Peyer's patch (tissue), 4 donors: ENCODE measurements at places on chromosomes 2 and 18.

DNA sequence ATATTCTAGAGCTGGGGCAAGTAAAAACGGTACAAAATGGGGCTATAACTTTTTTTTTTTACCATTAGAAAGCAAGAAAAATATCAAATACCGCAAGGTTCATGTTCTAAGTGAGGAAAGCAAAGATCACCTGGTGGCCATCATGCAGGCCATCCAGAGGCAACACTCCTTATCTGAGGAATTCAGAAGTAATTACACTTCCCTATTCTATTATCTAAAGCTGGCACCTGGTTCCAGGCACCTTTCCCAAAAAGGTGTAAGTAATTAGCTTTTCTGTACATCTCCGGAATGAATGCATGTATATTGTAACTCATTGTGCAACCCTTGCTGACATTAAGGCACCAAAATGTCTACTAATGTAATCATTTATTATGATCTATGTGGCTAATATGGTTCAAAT is 152.5 kb upstream of the GYPC start:
- DNase-seq: no peak

DNA sequence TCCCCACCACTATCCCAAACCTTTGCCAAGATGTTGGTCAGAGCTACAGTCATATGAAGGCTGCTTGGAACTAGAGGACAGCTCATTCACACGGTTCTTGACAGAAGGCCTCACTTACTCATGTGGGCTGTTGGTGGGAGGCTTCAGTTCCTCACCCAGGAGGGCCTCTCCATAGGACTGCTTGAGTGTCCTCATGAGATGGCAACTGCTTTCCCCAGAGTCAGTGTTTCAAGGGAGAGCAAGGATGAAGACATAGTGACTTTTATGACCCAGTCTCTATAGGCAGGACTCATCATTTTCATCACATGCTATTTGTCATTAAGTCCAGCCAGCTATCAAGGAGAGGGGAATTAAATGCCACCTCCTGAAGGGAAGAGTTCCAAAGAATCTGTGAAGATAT is 33.4 kb upstream of the OLA1 start:
- DNase-seq: no peak

- no peak for DNase-seq
These were observed 19.8 kb downstream of the SMIM21 start for GRCh38 chr18:75407468-75408437.

DNA sequence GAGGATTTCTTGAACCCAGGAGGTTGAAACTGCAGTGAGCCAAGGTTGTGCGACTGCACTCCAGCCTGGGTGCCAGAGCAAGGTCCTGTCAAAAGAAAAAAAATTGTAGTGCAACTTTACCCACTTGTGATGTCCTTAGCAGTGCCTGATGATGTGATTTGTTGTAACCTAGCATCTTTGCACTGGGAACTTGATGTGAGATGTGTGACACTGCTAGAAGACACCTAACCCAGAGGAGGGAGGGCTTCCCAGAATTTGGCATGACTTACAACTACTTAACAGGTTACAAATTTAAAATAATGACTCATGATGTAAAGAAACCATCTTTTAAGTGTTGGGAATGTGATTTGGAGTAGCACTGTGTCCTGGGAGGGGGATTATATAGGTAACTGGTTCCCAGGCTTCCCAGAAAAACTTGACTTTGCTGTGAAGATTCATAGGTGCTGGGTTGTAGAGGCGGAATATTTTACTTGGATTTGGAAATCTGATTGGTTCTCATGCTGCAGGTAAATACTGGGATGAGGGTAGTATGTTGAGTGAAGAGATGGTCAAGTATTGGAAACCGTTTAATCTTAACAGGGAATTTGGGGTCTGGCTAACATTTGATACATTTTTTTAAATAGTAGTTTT is 3.7 kb downstream of the EEF1B2 start:
- no peak for DNase-seq

GRCh38 chr2:149036507-149037293 is 1.8 kb upstream of the LYPD6B start:
- no peak for DNase-seq

DNA sequence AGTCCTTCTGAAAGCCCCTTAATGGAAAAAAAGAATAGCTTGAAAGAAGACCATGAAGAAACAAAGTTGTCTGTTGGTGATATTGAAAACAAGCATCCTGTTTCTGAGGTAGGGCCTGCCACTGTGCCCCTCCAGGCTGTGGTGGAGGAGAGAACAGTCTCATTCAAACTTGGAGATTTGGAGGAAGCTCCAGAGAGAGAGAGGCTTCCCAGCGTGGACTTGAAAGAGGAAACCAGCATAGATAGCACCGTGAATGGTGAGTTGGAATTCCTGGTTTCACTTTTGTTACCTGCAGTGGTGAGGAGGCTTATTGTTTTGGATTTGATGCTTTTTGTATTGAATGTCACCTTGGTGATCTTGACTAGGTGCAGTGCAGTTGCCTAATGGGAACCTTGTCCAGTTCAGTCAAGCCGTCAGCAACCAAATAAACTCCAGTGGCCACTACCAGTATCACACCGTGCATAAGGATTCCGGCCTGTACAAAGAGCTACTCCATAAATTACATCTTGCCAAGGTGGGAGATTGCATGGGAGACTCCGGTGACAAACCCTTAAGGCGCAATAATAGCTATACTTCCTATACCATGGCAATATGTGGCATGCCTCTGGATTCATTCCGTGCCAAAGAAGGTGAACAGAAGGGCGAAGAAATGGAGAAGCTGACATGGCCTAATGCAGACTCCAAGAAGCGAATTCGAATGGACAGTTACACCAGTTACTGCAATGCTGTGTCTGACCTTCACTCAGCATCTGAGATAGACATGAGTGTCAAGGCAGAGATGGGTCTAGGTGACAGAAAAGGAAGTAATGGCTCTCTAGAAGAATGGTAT is 13.3 kb downstream of the SLC20A1 start:
- DNase-seq: no peak

DNA sequence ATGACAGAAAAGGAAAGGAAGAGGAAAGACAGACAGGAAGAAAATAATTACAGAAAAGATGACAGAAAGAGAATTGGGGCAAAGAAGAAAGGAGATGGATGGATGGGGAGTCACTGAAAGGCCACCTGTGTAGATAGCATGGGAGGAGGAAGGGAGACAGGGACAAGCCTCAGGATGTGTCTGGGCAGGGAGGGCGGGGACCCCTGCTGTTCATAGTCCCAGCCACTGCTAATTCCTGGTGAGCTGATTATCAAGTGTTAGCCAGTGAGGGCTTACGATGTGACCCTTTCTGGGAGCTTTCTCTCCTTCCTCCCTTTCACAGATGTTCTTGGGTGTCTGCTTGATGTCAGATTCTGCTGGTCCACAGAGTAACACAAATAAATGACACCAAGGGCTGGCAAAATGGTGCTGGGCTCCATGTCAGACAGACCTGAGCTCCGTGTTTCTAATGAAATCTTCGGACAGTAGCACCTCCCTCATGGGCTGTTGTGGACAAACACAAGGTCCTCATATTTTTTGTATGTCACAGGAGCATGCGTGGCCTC is 13.6 kb downstream of the FHOD3 start:
- DNase-seq: no peak
